Progenitor cell of endocrine pancreas (in vitro differentiated cells): ENCODE measurements at places on chromosomes 4 and X. TPM values are rescaled to one million over a fixed set of nuclear protein-coding genes. Genes with fewer than 3 reads are reported as not detected.

- no peak overlapping the region for H3K27ac ChIP-seq
- H3K27me3 ChIP-seq: no peaks in the 10 kb centered on the region
- DNase-seq: no peak
- H3K4me3 ChIP-seq: no peak overlapping the region
Measured at GRCh38 chr4:156019246-156019645, 65.6 kb upstream of the CTSO start.

GRCh38 chr4:99506781-99507180 lies 4.0 kb upstream of the C4orf17 start:
- DNase-seq: no peak
- H3K27me3 ChIP-seq: no peaks in the 10 kb centered on the region
- H3K4me3 ChIP-seq: no peak overlapping the region
- H3K27ac ChIP-seq: no peak overlapping the region

Gene MAGT1
- 55.9 and 59.0 TPM in 2 replicates for total RNA-seq

Gene GPR82
- total RNA-seq: not detected in 2 replicates

GRCh38 chr4:187283201-187283955 lies 559.7 kb upstream of the FAT1 start:
- no peaks in the 10 kb centered on the region for H3K4me1 ChIP-seq
- no peaks in the 10 kb centered on the region for H3K36me3 ChIP-seq
- no peaks in the 10 kb centered on the region for H3K27me3 ChIP-seq
- DNase-seq: no peak

DNA sequence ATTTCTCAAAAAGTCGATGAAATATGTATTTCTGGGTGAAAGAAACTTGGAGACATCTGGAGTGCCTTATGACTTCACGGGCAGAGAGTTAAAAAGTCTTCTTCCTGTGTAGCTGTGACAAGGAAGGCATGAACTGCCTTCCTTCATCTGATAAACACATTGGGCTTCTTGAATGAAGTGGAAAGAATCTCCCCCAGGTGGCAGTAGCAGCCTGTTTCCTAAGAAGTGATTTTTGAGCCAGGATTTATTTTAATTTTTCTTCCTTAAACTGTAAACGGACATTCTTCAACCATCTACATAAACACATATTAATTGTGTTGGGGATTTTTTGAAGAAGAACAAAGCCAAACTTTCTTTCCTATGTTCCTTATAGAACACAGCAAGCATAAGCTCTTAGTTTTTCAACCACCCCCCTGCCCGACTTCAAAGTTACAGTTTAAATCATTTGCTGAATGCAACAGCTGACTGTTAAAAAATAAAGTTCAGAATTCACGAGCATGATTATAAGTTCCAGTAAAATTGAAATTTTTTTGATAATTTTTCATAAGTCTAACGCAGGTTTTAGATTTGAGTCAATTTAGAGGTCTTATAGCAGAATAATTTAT lies 980 bp upstream of the GIMD1 start:
- H3K4me1 ChIP-seq: no peaks in the 10 kb centered on the region
- no peaks in the 10 kb centered on the region for H3K36me3 ChIP-seq
- no peak overlapping the region for H3K4me3 ChIP-seq
- H3K27me3 ChIP-seq: no peaks in the 10 kb centered on the region
- no peak for DNase-seq
- no peak overlapping the region for H3K27ac ChIP-seq

GRCh38 chr4:113260688-113261087 lies 211.2 kb downstream of the ANK2 start:
- no peaks in the 10 kb centered on the region for H3K27me3 ChIP-seq
- DNase-seq: no peak
- H3K27ac ChIP-seq: no peak overlapping the region
- no peaks in the 10 kb centered on the region for H3K4me1 ChIP-seq
- no peaks in the 10 kb centered on the region for H3K36me3 ChIP-seq
- H3K4me3 ChIP-seq: no peak overlapping the region
